HepG2 (cell line): ENCODE measurements at places on chromosomes 3 and 15. TPM values are rescaled to one million over a fixed set of nuclear protein-coding genes. Genes with fewer than 3 reads are reported as not detected.

DNA sequence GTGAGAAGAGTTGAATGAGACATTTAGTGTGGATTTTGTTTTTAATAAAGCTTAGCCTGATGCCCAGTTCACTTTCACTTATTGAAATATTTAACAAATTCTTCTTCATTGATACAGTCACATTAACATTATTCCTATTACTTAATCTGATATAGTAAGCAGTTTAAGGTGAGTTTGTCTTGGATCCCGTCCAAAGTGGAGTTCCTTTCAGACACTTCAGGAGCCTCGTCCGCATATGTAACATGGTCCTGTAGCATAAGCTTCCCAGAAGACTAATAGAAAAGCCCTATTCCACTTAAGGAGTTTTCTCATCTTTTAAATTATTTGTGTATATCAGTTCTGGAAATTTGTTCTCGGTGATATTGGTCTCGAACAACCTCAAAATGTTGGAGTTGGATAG is 39.7 kb upstream of the MLF1 start:
- H3K4me3 ChIP-seq: no peak overlapping the region
- H3K27ac ChIP-seq: no peak overlapping the region
- DNase-seq: no peak
- no peaks in the 10 kb centered on the region for H3K36me3 ChIP-seq

DNA sequence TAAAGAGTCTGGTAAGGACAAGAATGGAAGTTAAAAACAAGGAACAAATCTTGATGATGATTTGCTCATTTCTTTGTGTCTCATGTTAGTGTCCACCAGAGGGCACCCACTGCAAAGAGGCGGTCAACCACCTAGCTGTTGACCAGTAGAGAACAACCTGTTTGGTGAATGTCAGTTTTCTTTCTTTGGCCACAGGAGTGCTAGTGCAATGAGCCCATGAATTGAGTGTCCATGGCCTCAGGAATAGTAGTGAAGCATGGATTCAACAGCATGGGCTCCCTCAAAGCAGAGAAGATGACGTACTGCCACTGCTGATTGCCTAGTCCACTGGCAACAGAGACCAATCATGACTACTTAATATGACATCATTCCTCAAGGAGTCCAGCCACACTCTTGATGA is 10.7 kb upstream of the CNTN6 start:
- no peak overlapping the region for H3K27ac ChIP-seq
- no peaks in the 10 kb centered on the region for H3K27me3 ChIP-seq
- no peak overlapping the region for H3K4me3 ChIP-seq
- no peaks in the 10 kb centered on the region for H3K36me3 ChIP-seq
- no peaks in the 10 kb centered on the region for H3K4me1 ChIP-seq

- H3K4me3 ChIP-seq: no peak overlapping the region
- peak; percentile 39 for DNase-seq
- H3K27ac ChIP-seq: peak overlapping the region; percentile 24
- peaks cover 90% of the 10 kb centered on the region for H3K4me1 ChIP-seq
- H3K36me3 ChIP-seq: no peaks in the 10 kb centered on the region; the same call in 2 of the 3 replicates
These were observed 17.8 kb downstream of the FLNB start for GRCh38 chr3:58025837-58026569.

DNA sequence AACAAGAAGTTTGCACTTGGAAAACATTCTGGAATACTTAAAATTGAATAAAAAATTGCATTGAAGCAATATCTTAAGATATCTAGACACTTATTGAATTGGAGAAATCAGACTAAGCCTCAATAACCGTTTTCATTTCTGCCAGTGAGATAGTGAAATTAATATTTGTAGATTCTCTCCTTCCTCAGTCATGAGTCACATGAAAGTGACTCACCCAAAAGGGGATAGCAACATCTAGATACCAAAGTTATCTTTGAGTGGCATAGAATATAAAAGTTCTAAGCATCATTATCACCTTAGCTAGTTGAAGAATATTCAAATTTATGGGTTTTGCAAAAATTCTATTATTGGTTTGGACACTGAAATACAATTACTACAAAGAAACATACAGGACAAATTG is 614.8 kb upstream of the ZNF717 start:
- H3K36me3 ChIP-seq: no peaks in the 10 kb centered on the region
- H3K4me1 ChIP-seq: no peaks in the 10 kb centered on the region
- DNase-seq: no peak
- H3K27ac ChIP-seq: no peak overlapping the region

DNA sequence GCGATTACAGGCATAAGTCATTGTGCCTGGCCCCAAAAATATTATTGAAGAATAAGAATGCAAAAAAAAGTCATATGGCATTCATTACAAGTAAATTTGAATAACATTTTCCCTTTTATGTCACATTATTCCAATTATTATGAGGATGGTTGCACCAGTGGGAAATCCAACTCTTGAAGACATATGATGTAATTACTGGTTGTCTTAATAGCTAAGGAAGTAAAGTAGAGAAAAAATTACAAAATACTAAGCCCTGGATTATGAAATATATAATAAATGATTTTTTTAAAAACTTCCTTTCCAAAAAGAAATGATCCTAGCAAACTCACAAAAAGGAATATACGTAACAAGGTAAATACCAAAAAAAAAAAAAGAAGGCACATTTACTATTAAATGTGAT is 98.9 kb downstream of the FMN1 start:
- no peak overlapping the region for H3K4me3 ChIP-seq
- no peaks in the 10 kb centered on the region; the same call in 1 of the 2 replicates for H3K27me3 ChIP-seq
- DNase-seq: no peak
- H3K36me3 ChIP-seq: no peaks in the 10 kb centered on the region

GRCh38 chr3:14640157-14640562 is 11.4 kb upstream of the CCDC174 start:
- H3K27me3 ChIP-seq: peaks cover 18% of the 10 kb centered on the region; the same call in 2 of the 3 replicates
- H3K27ac ChIP-seq: no peak overlapping the region
- DNase-seq: no peak
- peaks cover 4% of the 10 kb centered on the region; the same call in 1 of the 2 replicates for H3K4me1 ChIP-seq
- H3K4me3 ChIP-seq: no peak overlapping the region

LAMB2 gene
- polyA plus RNA-seq: 443 and 619 TPM in 2 replicates

SHQ1 gene
- polyA plus RNA-seq: 5.0 and 5.5 TPM in 2 replicates
